ENCODE measurements at places on chromosomes 16 and 17. TPM values are rescaled to one million over a fixed set of nuclear protein-coding genes. Genes with fewer than 3 reads are reported as not detected.

The CD68 gene
- total RNA-seq, result 129 TPM

The PYY gene
- total RNA-seq, result not detected

The TBC1D3I gene
- not detected for total RNA-seq

The SDK2 gene
- total RNA-seq, result 0.10 TPM

The RNF222 gene
- 0.03 TPM for total RNA-seq

The KRT14 gene
- not detected for total RNA-seq

The GNPTG gene
- 48.6 TPM for total RNA-seq

The ABCC12 gene
- total RNA-seq, result not detected
